ENCODE measurements at places on chromosomes 3 and 15.

- no peak for DNase-seq
Observed at GRCh38 chr15:99474909-99475753, 90.7 kb upstream of the MEF2A start.

DNA sequence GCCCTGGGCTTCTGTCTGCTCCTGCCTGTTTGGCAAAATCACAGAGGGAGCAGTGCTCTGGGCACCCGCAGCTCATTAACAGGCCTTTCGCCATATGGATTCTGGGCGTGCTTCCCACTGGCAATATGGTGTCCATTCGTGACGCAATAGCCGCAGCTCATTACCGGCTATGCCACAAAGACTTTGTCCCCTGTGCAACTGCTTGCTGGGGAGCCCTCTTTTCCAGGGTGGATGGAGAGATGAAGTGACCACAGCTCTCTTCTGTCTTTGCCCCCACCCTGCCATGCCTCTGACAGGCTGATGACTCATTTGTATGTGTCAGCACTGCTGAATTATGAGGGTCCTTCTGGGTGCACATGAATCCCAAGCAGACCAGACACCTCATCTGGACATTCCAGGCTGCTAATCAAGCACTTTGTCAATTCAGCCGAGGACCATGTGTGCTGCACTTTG, 214.3 kb upstream of the FEZF2 start:
- no peak for DNase-seq

- DNase-seq, result no peak
Observed at GRCh38 chr3:15753056-15753710, 44.6 kb downstream of the ANKRD28 start.

DNA sequence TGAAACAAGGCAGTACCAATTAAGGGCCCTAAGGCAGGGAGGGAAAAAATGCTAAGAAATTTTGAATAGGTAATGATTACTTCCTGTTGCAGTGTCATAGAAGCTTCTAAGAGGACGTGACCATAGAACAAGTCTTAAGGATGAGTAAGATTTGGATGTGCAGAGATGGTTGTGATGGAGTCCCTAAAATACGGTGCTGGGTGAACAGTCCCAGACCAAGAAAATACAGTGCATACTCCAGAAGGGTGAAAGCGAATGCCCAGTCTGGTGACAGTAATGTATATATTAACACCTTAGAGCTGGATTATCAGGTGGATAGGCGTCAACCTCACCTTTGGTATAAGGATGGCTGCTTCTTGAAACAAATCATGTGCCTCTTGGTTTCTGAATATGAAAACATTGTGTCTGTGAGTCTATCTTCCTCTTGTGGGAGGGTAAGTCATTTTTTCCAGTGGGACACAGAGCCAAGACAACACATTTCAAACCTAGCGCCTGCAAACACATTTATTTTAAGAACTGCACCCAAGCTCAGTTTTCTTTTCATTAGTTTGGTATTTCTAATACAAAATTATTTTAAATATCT, 101.2 kb upstream of the TP63 start:
- no peak for DNase-seq

DNA sequence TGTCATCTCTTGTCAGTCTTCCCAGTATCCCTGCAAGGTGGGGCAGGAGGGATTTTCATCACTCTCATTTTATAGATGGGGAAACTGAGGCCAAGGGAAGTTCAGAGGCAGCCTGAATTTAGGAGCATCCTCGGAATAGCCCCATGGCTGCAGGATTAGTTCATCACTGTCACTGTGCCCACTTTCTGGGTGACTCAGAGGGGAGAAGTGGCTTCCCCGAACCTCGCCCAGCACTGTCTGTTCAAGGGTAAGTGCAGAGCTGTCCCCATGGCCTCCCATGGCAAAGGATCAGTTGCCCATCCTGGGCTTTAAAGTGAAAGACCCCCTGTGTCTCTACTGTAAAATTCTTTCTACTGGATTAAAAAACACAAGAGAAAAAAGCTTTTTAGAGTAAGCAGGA, 60.0 kb upstream of the SEC13 start:
- no peak for DNase-seq

DNA sequence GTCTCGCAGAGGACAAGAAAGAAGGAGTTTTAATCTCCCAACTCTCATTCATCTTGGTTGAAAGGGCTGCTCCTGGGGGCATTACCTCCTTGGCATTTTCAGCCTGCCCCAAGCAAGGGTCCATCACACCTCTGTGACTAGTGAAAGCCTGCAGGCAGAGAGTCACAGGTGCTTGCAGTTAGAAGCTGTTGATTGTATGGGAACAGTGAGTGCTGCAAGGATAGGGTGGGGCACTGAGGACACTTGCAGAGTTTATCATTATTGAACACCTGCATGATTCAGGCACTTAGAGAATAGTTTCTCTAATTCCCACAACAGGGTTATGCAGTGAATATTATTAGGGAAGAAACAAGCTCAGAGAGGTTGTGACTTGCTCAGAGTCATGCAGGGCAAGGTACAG, 41.7 kb upstream of the IGF2BP2 start:
- no peak for DNase-seq

DNA sequence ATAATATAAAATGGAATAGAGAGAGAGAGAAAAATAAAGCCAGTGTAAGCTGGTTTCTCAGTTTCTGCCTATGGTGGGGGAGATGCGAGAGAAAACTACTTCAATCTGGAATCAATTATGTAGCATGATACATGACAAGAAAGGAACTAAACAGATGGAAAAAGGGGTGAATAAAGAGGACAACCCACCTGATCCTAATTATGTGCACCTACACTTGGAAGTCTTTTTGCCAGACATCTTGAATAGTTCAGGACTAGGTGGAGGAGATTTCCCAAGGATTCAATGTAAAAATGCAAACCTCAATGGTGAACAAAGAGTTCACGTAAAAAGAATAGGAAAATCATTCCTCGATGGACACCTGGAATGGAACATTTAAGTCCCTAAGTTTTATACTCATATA, 524.4 kb upstream of the RGMA start:
- DNase-seq, result no peak

- no peak for DNase-seq
Observed at GRCh38 chr15:78987556-78988360, 42.9 kb upstream of the CTSH start.

DNA sequence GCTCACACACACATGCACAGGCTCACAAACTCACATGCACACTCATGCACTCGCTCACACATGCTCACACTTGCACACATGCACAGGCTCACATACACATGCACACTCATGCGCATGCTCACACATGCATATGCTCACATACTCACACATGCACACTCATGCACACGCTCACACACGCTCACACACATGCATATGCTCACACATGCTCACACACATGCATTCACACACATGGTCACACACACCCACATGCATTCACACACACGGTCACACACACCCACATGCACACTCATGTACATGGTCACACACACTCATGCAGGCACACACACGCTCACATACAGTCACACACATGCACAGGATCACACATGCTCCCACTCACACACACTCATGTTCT, 132.8 kb upstream of the SMAD3 start:
- no peak for DNase-seq

All from GDM1 (cell line).